Ascending aorta (tissue), 2 donors: ENCODE measurements at places on chromosomes 3 and 15.

GRCh38 chr15:92123962-92124656 lies 269.6 kb upstream of the ST8SIA2 start:
- no peak for DNase-seq

GRCh38 chr3:36959821-36960220 lies 15.0 kb upstream of the TRANK1 start:
- DNase-seq: no peak

GRCh38 chr3:129114455-129114854 lies 7.1 kb downstream of the RAB43 start:
- no peak for DNase-seq

- DNase-seq: no peak
Observed at GRCh38 chr3:127102188-127102520, 90.8 kb upstream of the PRR23E start.

- DNase-seq: no peak
Observed at GRCh38 chr3:165254812-165255211, 58.6 kb upstream of the SLITRK3 start.
